ENCODE measurements at places on chromosomes 4 and X. TPM values are rescaled to one million over a fixed set of nuclear protein-coding genes. Genes with fewer than 3 reads are reported as not detected.

DNA sequence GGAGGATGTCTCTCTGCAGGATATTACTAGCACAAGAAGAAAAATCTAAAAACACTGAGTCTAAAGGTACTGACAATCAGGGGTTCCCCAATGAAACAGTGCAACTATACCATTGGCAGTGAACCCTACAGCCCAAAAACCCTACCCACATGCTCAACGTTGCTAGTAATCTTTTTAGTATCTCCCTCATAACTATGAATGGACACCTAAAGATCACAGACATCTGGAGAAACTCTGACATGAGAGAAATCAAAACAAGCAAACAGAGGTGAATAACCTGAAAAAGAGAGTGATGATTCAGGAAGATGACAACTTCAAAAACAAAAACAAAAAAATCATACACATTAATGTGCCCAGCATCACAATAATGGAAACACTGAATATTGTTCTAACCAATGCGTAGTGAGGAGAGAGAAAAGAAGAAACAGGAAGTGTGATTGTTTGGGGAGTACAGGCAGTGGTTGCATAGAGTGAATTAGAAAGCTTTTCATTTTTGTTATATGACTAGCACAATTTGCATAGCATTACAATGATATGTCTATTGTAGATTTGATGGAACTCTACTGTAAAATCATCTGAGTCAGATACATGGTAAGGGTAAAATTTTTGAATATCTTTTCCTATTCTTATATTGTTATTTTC, 78.9 kb upstream of the FMR1 start:
- DNase-seq = no peak

DNA sequence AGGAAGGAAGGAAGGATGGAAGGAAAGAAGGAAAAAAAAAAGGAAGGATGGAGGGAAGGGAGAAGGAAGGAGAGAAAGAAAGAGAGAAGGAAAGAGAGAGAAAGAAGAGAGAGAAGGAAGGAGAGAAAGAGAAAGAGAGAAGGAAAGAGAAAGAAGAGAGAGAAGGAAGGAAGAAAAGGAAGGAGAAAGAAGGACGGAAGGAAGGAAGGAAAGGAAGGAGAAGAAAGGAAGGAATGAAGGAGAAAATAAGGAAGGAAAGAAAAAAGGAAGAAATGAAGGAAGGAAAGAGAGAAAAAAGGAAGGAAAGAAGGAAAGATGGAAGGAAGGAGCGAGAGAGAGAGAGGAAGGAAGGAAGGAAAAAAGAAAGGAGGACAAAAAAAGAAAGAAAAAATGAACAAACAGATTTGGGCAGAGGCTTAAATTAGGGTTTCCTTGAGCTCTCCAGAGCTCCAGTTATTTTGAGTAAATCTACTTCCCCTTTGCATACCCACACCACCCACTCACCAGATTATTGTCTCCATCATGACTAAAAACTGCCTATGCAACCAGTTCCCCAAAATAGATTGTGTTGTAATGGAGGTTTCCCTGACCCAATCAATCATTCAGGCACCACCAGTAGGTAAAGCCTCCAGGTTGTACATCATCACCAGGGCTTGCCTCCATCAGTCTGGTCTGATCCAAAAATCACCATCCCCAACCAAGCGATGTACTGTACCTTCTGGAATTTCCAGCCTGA, 1722.9 kb upstream of the PCDH10 start:
- no peak for DNase-seq

GRCh38 chr4:174373821-174374220, 90.1 kb downstream of the CEP44 start:
- DNase-seq = no peak

DNA sequence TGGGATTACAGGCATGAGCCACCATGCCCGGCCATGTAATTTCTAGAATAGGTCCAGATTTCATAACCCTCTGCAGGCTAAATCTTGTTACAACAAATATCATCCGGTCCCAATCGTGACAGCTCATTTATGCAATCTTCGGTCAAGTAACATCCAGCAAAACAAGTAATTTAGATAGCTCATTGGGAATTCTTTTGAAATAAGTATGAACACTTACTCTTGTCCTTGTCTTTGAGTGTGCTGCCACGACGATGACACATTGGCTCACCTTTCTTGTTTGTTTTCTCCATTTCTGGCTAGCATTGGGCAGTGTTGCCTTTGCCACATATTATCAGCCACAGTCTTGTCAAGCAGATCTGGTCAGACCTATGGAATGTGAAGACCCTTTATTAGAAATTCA, 92.0 kb downstream of the PHEX start:
- DNase-seq = no peak

- DNase-seq = no peak
Measured at GRCh38 chr4:5412751-5413150, 295.6 kb downstream of the EVC2 start.

- DNase-seq = no peak
Measured at GRCh38 chrX:44332437-44332836, 11.0 kb downstream of the EFHC2 start.

- no peak for DNase-seq
Measured at GRCh38 chrX:153494061-153494460, 719 bp upstream of the BGN start.

The GAGE12H gene
- total RNA-seq = not detected

The GAGE12E gene
- total RNA-seq = not detected

All from thymus (tissue), 14 donors.